ENCODE measurements at places on chromosomes 3 and 15. TPM values are rescaled to one million over a fixed set of nuclear protein-coding genes. Genes with fewer than 3 reads are reported as not detected.
A peak's percentile ranks its signal among the peaks of the same experiment; 100 is the strongest.

- no peaks in the 10 kb centered on the region for H3K36me3 ChIP-seq
- no peak overlapping the region for H3K4me3 ChIP-seq
- peaks cover 28% of the 10 kb centered on the region for H3K27me3 ChIP-seq
- H3K4me1 ChIP-seq, result peaks cover 6% of the 10 kb centered on the region
Observed at GRCh38 chr15:88250826-88251225, 5.7 kb downstream of the NTRK3 start.

Gene MESP2
- not detected for total RNA-seq

DNA sequence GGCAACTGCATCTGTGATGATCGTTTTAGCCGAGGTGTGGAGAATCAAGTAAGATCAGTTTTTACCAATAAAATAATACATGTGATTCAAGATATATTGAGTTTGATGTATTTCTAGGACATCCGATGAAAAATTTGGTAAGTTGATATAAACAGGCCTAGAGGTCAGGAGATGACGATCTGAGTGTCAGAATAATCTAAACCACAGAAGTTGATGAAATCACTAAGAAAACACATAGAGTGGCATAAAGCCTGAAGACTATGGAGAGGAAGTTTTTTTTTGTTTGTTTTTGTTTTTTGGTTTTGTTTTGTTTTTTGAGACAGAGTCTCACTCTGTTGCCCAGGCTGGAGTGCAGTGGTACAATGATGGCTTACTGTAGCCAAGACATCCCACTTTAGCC is 235.3 kb downstream of the RBMS3 start:
- no peak for DNase-seq
- no peaks in the 10 kb centered on the region for H3K27me3 ChIP-seq
- H3K4me1 ChIP-seq, result peaks cover 51% of the 10 kb centered on the region
- H3K4me3 ChIP-seq, result no peak overlapping the region
- H3K36me3 ChIP-seq, result peaks cover 8% of the 10 kb centered on the region
- H3K27ac ChIP-seq, result no peak overlapping the region

GRCh38 chr3:20747741-20748140 is 561.7 kb upstream of the SGO1 start:
- no peaks in the 10 kb centered on the region for H3K4me1 ChIP-seq
- no peak overlapping the region for H3K27ac ChIP-seq
- DNase-seq, result no peak

- no peak overlapping the region for H3K4me3 ChIP-seq
- no peak for DNase-seq
- no peaks in the 10 kb centered on the region for H3K4me1 ChIP-seq
- H3K27ac ChIP-seq, result no peak overlapping the region
- H3K27me3 ChIP-seq, result peaks cover 62% of the 10 kb centered on the region
Observed at GRCh38 chr3:71978150-71978721, 193.3 kb upstream of the PROK2 start.

GRCh38 chr3:149572796-149573414 is 84.9 kb downstream of the WWTR1 start:
- peak overlapping the region; percentile 92 for H3K27ac ChIP-seq
- H3K4me1 ChIP-seq, result peaks cover 68% of the 10 kb centered on the region
- no peak overlapping the region for H3K4me3 ChIP-seq
- peaks cover 13% of the 10 kb centered on the region for H3K36me3 ChIP-seq
- DNase-seq, result no peak

DNA sequence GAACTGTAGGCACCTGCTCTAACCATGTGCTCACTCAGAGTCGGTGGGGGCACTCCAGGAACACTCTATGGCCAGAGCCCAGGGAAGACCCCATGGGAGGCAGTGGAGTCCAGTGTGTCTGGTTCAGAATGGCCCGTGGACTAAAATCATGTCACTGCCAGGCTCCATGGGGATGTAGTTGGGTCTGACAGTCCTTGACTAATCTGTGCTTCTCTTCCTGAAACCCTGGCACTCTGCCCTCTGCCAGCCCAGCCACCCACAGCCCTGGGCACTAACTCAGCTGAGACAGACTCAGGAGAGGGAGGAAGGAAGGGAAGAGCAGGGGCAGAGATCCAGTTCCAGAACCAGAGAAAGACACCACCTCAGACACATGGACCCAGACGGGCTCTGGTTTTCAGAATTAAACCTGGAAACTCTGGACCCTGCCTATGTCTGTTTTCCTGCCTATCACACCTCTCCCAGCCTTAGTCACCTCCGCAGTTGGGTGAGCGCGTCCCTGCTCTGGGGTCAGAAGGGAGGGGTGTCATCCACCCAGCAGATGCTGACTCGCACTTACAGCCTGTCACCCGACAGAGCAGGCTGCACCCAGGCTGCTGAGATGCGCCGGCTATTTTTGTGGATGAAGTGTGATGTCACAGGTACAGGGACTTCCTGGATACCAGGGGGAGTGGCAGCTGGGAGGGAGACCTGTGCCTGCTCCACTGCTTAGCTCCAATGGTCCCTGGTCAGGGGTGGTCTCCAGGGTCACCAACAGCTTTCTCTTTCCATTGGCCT is 56.8 kb upstream of the INSYN1 start:
- H3K27me3 ChIP-seq, result peaks cover 19% of the 10 kb centered on the region
- H3K36me3 ChIP-seq, result no peaks in the 10 kb centered on the region
- no peaks in the 10 kb centered on the region for H3K4me1 ChIP-seq
- no peak for DNase-seq
- H3K27ac ChIP-seq, result no peak overlapping the region

DNA sequence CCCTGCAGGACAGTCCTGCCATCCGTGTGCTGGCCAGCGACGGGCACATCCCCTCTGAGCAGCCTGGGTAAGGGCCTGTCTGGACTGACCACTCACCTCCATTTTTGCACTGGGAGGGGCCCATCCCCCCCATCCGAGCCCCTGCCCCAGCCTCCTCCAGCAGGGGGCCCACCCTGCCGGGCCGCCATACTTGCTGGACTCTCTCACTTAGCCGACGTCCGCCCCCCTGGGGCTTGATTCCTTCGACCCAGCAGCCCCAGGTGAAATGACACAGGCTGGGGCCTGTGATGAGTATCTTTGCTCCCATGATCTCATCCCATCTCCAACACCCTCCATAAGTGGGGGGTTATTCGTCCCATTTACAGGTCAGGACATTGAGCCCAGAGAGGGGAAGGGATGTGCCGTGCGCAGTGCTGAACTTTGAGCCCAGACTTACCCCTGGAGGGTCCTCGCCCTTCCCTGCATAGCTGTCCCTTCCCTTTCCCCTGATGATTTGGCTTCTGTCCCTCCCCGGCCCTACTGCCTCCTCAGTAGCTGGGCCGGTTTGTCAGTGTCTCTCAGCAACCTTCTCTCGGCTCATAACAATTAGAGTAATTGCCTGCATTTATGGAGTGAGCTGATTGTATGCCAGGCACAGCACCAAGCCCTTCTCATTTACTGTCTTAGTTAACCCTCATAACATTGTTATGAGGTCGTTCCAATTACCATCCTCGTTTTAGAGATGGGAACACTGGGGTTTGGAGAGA is 4.2 kb downstream of the LMAN1L start:
- H3K27me3 ChIP-seq, result no peaks in the 10 kb centered on the region
- no peak for DNase-seq
- H3K36me3 ChIP-seq, result no peaks in the 10 kb centered on the region
- no peak overlapping the region for H3K27ac ChIP-seq
- peaks cover 3% of the 10 kb centered on the region for H3K4me1 ChIP-seq

Gene SEMA5B
- total RNA-seq, result 1.3 TPM

- H3K4me3 ChIP-seq, result no peak overlapping the region
- H3K27me3 ChIP-seq, result peaks cover 34% of the 10 kb centered on the region
- DNase-seq, result no peak
- H3K36me3 ChIP-seq, result no peaks in the 10 kb centered on the region
- no peaks in the 10 kb centered on the region for H3K4me1 ChIP-seq
Observed at GRCh38 chr3:66989860-66990696, 8.0 kb upstream of the KBTBD8 start.

- H3K27ac ChIP-seq, result peak overlapping the region; percentile 73
- DNase-seq, result no peak
- no peak overlapping the region for H3K4me3 ChIP-seq
- H3K4me1 ChIP-seq, result peaks cover 22% of the 10 kb centered on the region
- no peaks in the 10 kb centered on the region for H3K36me3 ChIP-seq
Observed at GRCh38 chr3:29605845-29606244, 325.0 kb downstream of the RBMS3 start.

Gene ZBED2
- not detected for total RNA-seq

DNA sequence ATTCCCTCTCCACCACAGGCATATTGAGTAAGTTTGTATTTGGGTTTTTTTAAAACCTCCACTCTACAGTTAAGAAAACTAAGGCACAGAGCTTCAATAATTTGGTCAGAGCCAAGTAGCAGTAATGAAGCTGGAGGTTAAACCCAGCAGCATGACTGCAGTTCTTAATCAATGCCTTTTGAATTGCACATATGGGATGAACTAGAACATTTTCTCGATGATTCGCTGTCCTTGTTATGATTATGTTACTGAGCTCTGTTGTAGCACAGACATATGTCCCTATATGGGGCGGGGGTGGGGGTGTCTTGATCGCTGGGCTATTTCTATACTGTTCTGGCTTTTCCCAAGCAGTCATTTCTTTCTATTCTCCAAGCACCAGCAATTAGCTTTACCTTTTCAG is 1.6 kb upstream of the CCR5 start:
- H3K4me3 ChIP-seq, result no peak overlapping the region
- DNase-seq, result peak; percentile 25
- peaks cover 67% of the 10 kb centered on the region for H3K27me3 ChIP-seq
- no peaks in the 10 kb centered on the region for H3K4me1 ChIP-seq
- no peak overlapping the region for H3K27ac ChIP-seq
- no peaks in the 10 kb centered on the region for H3K36me3 ChIP-seq

GRCh38 chr3:64668582-64669510 is 19.0 kb downstream of the ADAMTS9 start:
- no peaks in the 10 kb centered on the region for H3K4me1 ChIP-seq
- no peak overlapping the region for H3K4me3 ChIP-seq
- no peak for DNase-seq
- no peaks in the 10 kb centered on the region for H3K36me3 ChIP-seq
- no peaks in the 10 kb centered on the region for H3K27me3 ChIP-seq
- H3K27ac ChIP-seq, result no peak overlapping the region

DNA sequence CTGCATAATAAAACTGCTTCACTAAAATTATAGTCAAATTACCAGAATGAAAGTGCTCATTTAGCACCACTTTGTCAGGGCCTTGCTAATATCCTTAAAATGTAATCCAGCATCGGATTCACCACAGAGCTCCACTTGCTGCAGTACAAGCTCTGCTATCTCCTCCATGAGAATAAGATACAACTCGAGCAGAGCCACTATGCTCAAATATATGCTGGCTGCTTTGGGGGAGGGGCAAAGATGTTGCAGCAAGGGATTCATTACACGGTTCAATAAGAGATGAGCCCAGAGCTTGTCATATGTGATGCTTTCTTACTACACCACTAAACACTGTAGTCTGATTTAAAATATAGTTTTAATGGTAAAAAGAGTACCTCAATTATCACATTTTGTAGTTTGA is 72.2 kb downstream of the DLG1 start:
- peaks cover 52% of the 10 kb centered on the region for H3K4me1 ChIP-seq
- no peak overlapping the region for H3K4me3 ChIP-seq
- no peaks in the 10 kb centered on the region for H3K36me3 ChIP-seq
- DNase-seq, result no peak

Gene MYZAP
- total RNA-seq, result 1.5 TPM

- no peak for DNase-seq
- no peaks in the 10 kb centered on the region for H3K36me3 ChIP-seq
- no peaks in the 10 kb centered on the region for H3K27me3 ChIP-seq
- H3K4me3 ChIP-seq, result no peak overlapping the region
Observed at GRCh38 chr3:14370720-14371572, 31.5 kb upstream of the SLC6A6 start.

DNA sequence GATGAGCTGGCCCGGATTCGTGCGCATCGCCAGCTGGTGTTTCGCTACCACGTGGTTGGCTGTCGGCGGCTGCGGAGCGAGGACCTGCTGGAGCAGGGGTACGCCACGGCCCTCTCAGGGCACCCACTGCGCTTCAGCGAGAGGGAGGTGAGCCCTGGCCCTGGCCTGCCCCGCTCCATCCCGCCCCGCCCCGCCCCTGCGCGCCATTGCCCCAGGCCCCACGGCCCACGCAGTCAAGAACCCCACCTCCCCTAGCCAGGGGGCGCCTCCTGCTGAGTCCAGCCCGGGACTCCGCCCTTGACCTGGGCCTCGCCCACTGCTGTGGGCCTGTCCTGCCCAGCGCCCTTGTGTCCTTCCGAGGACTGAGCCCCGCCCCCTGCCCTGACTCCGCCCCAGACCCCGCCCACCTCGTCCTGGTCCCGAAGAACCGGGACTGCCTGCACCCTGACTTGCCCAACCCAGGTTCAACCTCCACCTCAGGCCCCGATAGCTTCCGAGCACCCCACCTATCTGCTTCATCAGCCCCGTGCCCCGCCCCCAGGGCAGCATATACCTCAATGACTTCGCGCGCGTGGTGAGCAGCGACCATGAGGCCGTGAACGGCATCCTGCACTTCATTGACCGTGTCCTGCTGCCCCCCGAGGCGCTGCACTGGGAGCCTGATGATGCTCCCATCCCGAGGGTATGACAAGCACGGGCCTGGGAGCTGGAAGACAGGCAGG is 14.8 kb downstream of the NT5DC2 start:
- H3K36me3 ChIP-seq, result peaks cover 2% of the 10 kb centered on the region
- H3K27ac ChIP-seq, result no peak overlapping the region
- H3K4me3 ChIP-seq, result no peak overlapping the region
- H3K4me1 ChIP-seq, result peaks cover 4% of the 10 kb centered on the region
- DNase-seq, result no peak

Gene PLCB2
- 0.40 TPM for total RNA-seq

- peak overlapping the region; percentile 76 for H3K27ac ChIP-seq
- no peaks in the 10 kb centered on the region for H3K36me3 ChIP-seq
- no peak overlapping the region for H3K4me3 ChIP-seq
Observed at GRCh38 chr15:48936666-48937065, 27.1 kb downstream of the SHC4 start.

DNA sequence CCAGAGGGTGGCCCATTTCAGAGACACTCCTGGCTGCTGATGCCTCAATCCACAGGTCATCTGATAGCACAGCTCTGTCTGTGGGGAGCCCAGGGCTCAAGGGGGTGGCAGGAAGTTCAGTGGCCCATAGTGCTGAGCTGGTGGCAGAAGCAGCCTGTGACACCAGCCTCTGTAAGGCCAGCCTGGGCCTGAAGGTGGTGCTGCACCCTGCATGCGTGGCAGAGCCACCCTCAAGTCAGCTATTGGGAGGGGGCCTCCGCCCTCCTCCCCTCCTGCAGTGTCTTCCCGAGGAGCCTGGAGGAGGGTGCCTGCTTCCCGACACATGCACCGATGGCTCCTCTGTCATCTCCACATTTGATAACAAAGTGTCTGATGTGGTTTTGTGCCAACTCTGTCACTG is 3.0 kb downstream of the PLA1A start:
- no peaks in the 10 kb centered on the region for H3K36me3 ChIP-seq
- no peak overlapping the region for H3K27ac ChIP-seq
- H3K4me1 ChIP-seq, result peaks cover 27% of the 10 kb centered on the region
- H3K4me3 ChIP-seq, result no peak overlapping the region
- DNase-seq, result no peak
- H3K27me3 ChIP-seq, result peaks cover 7% of the 10 kb centered on the region

- no peak for DNase-seq
- H3K4me3 ChIP-seq, result no peak overlapping the region
- no peak overlapping the region for H3K27ac ChIP-seq
- H3K27me3 ChIP-seq, result no peaks in the 10 kb centered on the region
Observed at GRCh38 chr15:84987949-84988624, 6.4 kb downstream of the PDE8A start.

Gene FRMD4B
- 0.52 TPM for total RNA-seq

Measured in osteocyte (in vitro differentiated cells).